ENCODE measurements at places on chromosomes 11 and 22.
A peak's percentile ranks its signal among the peaks of the same experiment; 100 is the strongest.

DNA sequence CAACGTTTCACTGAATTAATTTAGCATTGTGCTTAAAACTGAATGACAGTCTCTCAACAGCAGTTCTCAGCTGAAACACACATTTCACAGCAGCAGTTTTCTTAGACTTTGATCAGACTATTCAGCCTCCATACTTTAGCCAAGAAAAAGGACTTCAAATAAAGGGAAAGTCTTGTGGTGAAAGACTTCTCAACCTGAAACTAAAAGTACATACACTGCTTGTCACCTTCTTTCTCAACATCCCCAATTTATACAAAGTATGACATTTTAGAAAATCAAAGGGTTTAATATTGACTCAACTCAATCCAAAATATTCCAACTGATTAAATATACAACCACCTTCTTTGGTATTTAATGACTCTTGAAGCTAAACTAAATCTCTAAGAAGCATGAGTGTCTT, 419.0 kb downstream of the LRRC4C start:
- DNase-seq = no peak

DNA sequence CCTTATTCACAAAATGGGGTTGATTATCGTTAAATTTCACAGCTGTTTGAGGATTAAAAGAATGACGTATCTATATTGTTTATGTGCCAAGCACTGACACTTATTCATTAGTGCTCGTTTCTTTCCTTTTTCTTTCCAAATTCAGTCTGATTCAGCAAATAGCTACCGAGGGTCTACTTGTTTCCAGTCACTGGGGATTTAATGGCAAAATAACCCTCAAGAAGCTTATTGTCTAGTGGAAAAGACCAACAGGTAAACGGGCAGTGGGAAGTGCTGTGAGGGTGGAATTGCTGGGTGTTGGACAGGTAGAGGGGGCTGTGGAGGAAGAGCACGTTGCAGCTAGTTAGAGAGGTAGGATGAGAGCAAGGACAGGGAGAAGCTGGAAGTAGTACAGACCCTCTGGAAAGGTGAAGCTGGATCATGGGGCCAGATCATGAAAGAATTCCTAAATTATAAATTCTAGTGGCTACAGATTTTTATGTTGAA, 48.3 kb upstream of the BIRC3 start:
- DNase-seq = no peak

- no peak for DNase-seq
These were observed 4.9 kb downstream of the HTATIP2 start for GRCh38 chr11:20368438-20368837.

DNA sequence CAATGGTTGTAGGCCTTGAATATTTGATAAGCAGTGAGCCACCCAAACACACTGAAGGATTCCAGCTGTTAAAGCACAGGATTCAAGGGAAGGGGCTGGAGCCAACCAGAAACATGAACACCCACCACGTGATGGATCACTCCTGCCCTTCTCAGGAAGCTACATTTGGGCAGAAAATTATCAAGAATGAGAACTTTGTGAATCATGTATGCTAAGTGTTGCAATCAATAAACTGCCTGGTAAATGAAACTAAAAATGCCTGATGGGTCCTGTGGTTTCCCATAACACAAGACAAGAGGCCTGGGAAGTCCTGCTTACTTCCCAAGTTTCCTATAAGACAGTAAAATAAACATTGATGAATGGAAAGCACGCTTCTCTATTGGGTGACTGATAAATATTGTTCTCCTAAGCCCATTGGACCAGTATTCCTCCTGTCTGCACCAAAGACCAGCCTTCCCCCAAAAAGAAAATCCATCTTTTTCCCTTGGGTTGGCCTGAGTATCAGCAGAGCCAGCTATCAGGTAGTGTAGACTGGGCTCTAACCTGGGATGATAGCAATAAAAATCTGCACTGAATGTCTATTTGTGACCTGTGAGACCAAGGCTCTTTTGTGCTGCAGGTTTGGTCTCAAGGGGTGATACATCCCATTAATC, 98.4 kb downstream of the CCDC83 start:
- DNase-seq = no peak

GRCh38 chr11:104164028-104164520, at the start of gene PDGFD:
Gene PDGFD, minus strand, starts transcription at chr11:104164147.
- DNase-seq = peak; percentile 66

- no peak for DNase-seq
These were observed 40.8 kb downstream of the RIBC2 start for GRCh38 chr22:45454275-45454674.

DNA sequence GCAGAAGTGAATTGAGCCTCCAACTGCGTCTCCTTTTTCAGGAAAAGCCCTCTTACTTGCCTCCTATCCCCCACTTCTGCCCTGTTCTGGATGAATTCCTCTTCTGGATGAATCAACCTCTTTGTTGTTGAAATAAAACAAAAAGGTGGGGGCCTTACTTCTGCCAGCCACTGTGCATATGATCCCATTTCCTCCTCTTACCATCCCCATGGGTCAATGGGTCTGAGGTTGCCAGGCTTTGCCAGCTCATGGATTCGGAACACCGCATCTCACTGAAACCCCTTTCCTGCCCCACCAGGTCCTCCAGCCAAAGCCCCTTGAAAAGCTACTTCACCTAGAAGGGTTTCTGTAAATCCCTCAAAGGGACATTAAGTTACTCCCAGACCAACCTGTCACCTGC, 3.7 kb upstream of the CHST1 start:
- DNase-seq = no peak

- DNase-seq = no peak
These were observed 27.8 kb upstream of the ZNRF3 start for GRCh38 chr22:28855355-28856094.

DNA sequence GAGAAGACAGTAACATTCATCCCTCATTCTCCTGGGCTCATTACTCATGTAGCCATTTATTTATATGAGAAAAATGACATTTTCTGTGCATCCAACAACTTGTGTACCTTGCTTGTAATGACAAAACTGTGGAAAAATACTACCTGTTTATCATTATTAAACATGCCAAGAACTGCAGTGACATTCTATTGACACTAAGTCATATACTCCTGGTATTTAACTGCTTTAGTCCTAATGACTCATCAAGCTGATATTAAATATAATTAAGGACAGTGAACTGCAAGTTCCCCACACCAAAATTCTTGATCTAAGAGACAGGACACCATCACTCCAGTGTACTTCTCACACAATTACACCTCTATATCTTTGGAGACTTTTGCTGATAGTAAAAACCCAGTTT, 1328.7 kb upstream of the RAG2 start:
- DNase-seq = no peak

GRCh38 chr22:49307870-49308269, 519.8 kb downstream of the BRD1 start:
- DNase-seq = no peak

DNA sequence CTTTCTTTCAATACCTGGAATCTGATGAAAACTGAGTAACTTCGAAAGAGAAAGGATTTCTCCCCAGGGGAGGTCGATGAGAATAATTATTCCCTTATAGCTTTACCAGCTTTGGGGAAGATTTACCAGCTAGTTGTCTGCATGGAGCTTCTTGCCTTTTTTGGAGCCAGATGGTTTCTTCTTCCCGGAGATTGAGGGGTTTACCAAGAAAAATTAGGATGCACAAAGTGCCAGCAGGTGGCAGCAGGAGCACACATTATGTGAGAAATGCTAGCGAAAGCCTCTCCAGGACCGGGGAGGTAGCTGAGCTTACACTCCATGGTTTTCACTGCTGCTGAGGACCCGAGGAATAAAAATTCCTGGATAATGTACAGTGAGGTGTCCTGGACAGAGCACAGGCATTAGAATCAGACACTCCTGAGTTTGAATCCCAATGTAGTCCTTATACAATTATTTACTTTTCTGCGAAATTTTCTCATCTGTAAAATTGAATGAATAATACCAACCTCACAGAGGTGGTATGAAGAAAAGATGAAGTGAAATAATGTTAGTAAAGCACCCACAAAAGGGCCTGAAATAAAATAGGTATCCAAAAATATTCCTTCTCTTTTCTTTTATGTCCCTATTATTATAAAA, 46.0 kb upstream of the PARVA start:
- peak; percentile 34 for DNase-seq

DNA sequence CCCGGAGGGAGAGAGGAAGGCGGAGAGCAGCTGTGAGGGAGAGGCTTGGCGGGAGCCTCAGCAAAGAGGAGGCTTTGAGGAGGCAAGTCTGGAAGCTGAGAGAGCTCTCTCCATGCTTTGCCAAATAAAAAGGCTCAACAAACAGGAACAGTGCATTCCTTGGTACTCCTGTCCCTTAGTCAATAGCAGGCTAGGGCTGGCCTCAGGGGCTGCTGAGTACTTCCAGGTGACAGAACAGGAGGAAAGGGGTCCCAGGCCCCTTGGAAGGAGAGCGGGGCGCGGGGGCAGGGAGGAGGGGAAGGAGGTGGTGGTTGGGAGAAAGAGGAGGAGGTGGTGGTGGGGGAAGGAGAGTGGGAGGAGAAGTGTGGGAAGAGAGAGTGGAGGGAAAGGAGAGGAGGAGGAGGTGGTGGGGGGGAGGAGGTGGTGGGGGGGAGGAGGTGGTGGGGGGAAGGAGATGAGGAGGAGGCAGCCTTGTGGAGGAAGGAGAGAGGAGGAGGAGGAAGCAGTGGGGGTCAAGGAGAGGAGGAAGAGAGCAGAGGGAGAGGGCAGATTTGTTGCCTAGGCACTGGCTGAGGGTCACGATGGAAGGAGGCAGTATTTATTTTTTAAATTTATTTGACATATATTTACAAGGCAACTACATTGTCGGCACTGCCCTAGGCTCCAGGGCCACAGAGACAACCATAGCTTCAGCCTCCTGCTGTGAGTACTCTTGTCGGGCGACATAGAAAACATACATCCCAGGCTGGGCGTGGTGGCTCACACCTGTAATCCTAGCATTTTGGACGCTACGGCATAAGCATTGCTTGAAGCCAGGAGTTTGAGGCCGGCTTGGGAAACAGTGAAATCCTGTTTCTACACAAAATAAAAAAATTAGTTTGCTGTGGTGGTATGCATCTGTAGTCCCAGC, 74.2 kb upstream of the ZBED5 start:
- no peak for DNase-seq

GRCh38 chr11:126229858-126230540, 18.4 kb downstream of the FAM118B start:
- no peak for DNase-seq

DNA sequence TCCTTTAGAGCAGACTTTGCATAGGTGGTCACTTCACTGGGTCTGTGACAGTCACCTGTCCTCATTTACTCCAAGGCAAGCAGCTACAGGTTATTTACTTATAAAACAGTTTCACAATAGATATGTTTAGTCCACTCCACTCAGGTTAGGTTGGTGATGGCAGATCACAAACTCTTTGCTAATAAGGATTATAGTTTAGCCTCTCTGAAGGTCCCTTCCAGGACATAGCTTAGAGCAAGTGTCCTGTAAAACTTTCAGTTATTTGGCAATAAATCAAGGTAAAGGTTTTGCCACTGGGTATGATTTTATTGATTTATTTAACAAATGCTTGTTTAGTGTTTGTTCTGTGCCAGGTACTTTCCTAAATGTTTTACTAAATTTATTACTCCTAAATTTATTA, 8.8 kb downstream of the OR6Q1 start:
- no peak for DNase-seq

DNA sequence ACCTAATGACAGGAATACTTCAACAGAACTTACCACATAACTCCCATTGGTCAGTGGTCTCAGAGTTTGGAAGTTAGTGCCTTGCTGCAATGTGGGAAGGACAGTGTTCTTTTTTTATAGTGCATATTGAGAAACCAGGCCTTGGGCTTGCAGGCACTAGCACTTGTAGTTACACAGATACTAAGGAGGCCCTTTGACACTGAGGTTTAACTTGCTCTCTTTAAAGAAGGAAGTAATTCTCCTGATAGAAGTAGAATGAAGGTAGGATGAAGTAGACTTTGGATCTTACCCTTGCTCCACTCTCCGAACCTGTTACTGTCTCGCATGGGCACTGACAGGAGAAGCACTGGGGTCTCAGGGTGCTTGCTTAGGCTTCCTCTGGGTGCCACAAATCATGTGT, 31.0 kb upstream of the ST14 start:
- no peak for DNase-seq

DNA sequence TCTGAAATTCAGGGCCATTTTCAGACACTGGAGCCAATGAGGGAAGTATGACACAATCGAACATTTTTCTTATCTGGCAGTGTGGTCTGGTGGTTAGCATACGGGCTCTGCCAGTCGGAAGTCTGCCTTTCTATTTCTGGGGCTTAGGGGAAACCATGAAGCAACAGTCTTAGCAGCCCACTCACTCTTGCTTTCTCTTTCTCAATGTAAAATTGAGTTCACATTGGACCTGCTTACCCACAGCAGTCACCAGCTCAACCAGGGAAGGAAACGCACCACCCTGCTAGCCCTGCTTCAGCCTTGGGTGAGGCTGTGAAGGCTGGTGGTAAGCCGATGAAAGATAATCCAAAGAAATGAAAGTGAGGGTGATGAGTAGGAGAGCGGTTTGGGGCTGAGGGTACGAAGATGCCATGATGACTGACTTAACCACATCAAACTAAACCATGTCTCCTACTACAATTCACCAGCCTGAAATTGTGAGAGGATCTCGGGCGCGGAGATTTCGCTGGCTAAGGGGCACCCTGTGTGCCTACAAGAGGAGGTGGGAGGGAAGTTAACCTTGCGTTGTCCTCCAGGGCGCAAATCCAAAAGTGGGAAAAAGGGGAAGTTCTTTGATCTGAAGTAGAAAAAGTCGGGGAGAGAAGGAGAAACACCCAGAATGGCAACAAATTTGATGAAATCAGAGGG, 2.0 kb upstream of the LMO2 start:
- peak; percentile 72 for DNase-seq

DNA sequence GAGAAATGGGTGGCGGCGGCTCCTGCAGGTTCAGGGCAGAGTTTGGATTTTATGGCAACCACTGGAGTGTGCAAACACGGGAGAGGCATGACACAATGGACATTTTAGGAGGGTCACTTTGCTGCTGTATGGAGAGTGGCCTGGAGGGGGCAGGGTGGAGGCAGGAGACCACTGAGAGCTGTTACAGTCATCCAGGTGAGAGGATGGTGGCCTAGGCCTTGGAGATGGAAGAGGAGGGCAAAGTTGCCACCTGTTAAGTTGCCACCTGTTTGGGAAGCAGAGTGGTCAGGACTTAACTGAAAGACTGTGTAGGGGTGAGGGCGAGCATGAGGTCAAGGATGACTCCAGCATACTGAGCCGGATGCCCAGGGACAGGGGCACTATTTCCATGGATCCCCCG, 2.3 kb upstream of the RAD9A start:
- peak; percentile 33 for DNase-seq

GRCh38 chr11:9973921-9974320, 310.0 kb downstream of the SWAP70 start:
- DNase-seq = no peak

- no peak for DNase-seq
These were observed 60.1 kb downstream of the TRPC6 start for GRCh38 chr11:101523634-101524260.

DNA sequence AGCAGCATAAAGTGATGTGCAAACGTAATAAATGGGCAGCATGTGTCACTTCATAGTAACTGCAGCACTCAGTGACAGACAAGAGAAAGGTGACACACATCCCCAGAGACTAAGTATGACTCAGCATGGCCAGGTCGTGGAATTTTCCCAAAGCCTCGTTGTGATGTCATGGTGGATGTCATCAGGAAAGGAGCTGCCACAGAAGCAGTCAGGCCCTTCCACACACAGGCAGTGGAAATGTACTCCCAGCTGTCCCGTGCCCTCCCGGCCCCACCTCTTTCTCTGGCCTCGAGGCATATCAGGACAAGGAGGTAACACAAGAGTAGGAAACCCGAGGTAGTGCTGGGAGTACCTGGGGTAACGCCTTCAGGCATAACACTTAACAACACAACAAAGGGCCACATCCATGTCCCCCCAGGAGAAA, 8.1 kb downstream of the PC start:
- DNase-seq = no peak
